ENCODE measurements at places on chromosomes 13 and 19.

DNA sequence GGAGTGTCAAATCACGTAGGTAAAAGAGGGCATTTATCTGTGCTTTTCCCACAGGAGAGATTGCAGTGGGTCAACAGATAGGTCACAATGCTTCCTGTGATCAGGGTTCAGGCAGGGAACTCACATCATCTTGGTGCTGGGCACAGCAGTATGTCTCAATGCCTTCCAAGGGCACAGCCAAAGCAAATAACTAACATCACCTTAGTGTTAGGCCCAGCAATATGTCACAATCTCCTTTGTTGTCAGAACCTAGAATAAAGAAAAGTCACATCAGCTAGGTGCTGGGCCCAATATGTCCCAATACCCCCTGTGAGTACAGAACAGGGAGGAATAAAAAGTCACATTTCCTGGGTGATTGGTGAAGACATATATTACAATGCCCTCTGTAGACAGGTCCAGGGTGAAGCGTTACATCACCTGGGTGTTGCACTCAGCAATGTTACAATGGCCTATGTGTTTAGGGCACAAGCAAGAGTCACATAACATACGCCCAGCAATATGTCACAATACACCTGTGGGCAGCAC lies 11.4 kb upstream of the ZNF724 start:
- DNase-seq, result no peak

- no peak for DNase-seq
Observed at GRCh38 chr19:27660428-27660827, 1552.5 kb downstream of the UQCRFS1 start.

GRCh38 chr19:32570081-32570785 lies 10.8 kb upstream of the PDCD5 start:
- DNase-seq, result peak; percentile 40

DNA sequence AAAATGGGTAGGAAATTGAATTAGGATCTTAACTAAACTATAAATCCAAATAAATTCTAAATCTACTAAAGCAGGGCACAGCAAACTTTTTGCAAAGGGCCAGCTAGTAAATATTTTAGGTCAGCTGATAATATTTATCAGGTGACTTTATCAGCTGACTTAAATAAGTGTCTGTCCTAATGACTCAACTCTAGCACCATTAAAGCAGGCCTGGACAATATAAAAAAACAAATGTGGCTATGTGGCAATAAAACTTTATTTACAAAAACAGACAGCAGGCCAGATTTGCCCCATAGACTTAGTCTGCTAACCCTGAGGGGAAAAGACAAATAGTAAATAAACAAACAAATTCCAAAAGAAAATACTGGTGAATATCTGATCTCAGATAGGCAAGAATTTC lies 27.7 kb upstream of the DOCK9 start:
- DNase-seq, result no peak

DNA sequence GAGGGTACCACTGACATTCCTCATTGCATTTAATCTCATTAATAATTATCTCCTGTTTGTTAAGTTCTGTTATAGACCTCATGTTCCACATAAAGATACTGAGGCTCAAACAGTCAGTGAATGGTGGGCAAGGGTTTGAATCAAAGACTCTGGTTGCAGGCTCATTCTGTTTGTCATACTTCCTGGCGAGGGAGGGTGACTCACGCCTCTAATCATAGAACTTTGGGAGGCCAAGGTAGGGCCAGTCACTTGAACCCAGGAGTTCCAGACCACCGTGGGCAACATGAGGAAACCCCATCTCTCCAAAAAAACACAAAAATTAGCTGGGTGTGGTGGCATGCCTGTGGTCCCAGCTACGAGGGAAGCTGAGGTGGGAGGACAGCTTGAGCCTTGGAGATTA lies 220.7 kb upstream of the MIR17HG start:
- no peak for DNase-seq

GRCh38 chr19:45437328-45437727 lies 13.6 kb upstream of the ERCC1 start:
- DNase-seq, result no peak
